ENCODE measurements at places on chromosomes 2 and 18.

DNA sequence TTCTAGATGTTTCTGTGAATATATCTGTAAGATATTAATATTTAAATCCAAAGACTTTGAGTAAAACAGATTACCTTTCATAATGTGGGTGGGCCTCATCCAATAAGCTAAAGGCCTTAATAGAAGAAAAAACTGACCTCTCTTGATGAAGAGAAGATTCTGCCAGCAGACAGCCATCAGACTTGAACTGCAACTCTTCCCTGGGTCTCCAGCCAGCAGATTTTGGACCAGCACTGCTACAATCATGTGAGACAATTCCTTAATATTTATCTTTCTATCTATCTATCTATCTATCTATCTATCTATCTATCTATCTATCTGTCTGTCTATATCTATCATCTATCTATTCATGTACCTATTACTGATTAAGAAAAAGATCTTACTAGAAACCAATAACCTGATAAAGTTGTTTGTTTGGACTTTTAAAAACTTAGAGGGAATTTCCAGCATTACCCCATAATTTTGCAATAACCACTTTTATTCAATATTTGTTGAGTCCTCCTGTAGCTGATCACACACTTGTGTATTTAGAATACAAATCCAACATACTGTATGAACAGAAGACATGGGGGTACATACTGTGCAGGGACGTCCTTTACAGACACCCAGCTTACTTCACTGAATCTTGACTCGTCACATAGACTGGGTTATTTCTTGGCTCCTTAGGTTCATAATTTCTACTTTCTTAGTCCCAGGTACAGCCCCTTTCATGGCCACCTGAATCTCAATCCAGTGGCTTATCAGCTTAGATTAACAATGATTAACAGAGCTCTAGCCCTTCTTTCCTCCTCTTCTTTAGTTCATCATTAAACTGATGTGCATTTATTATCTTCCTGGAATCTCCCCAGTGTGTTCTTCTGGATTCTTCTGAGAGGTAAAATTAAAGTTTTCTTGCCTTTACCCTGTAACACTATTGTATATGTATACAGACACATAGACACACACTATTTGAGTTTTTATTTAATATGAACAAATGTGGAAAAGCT, 27.2 kb upstream of the STAT4 start:
- no peak for DNase-seq

GRCh38 chr2:129069875-129070594, 751.4 kb upstream of the HS6ST1 start:
- no peak for DNase-seq

DNA sequence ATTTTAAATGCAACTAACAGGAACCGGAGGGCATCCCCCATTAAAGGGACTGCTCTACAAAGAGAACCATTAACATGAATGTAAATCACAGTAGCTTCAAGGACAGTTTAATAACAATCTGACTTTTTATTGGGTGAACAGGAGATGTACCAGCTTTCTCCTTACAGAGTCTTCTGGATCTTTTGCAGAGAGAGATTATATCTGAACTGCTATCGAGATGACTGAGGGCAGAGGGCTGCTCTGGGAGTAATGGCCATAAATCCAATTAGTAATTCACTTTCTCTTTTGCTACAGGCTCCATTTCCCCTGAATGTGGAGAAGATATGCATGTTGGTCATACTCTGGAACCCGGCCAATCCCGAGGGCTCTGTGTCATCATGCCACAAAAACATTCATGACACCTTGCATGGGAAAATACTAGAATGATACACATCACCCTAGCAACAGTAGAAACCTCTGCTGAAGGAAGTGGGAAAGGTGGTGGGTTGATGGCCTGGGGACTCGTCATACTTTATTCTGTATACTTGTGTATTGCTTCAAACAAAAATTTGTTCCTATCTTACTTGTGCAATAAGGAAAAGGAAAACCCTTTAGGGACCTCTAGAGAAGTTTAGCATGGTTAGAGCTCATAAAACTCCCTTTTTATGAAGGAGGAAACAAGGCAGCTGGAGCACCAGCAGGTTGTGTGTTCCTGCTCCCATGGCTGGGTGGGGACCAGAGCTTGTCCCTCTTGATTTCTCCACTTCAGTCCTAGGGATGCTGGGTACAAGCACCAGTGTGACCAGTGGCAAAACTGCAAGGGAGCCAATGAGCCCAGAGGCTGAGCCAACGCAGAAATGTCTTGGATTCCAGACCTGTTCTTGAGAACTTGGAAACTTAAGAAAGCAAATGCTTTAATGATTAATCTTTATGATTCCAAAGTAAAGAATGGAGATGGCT, 26.0 kb downstream of the CTAGE1 start:
- DNase-seq: no peak

- no peak for DNase-seq
These were observed 141.1 kb downstream of the CELF4 start for GRCh38 chr18:37424507-37424906.

DNA sequence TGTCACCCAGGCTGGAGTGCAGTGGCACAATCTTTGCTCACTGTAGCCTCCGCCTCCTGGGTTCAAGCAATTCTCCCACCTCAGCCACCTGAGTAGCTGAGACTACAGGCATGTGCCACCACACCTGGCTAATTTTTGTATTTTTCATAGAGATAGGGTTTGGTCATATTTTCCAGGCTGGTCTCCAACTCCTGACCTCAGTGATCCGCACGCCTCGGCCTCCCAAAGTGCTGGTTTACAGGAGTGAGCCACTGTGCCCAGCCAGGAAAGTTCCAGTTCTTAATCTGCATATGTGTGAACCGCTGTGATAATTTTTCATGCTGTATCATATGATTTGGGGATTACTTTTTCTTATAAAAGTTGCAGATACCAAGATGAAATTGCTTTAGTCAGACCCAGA, 14.6 kb upstream of the PPP4R1 start:
- no peak for DNase-seq
